Activated CD4-positive, CD25-positive, alpha-beta regulatory T cell treated with anti-CD3 and anti-CD28 coated beads, Interleukin-2, amount 50 U/mL, for 24 hours (primary cell): ENCODE measurements at places on chromosomes 5 and 9.
A peak's percentile ranks its signal among the peaks of the same experiment; 100 is the strongest.

GRCh38 chr5:82817897-82818676, 259.1 kb downstream of the TMEM167A start:
- ATAC-seq: no peak

DNA sequence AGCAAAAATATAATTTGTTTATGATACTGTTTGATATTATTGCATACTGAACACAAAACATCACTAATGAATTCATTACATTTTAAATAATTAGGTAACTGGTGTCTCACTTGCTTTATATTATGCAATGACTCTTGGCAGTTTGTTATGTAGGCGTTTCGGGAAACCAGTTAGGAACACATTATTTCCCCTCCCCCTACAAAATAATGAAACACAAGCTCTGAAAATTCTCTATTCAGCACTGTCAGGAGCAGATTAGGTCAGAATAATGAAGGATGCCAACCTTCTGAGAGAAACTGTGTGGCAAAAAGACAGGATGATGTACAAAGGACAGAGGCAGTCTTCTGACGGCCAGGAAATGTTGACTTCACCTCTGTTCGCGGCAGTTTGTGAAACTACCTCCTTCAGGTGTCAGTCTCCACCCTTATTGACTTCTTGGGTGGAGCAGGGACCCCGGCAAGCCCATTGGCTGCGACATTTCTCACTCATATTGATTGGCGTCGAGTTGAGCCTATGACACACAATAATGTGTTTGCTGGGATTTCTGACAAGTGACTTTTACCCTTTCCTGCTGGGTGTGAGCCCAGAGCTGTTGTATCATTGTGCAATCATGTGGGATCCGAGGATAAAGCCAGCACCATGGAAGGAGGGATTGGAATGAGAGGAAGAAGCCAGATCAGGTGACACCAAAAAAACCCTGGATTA, 33.9 kb downstream of the SH3PXD2B start:
- ATAC-seq: no peak

- ATAC-seq: peak; percentile 65
Observed at GRCh38 chr5:109191153-109191558, 218.6 kb downstream of the PJA2 start.

- ATAC-seq: no peak
Observed at GRCh38 chr5:126521130-126521529, 73.9 kb downstream of the ALDH7A1 start.

DNA sequence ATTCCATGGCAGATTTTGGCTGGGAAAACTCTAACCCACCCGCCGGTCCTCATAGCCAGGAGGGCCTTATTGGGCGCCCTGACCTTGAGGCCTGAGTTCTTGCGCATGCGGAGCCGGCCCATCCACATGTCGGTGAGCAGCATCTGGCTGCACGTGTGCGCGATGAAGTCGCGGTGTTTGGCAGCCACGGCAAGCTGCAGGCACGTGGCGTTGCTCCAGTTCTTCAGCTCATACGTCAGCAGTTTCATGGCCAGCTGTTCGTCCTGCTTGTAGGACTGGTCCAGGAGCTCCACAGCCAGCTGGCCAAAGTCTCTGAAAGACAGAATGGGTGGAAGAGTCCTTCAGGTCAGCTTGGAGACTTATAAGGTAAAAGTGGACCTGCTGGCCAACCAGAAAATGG, 204.3 kb upstream of the KLF9 start:
- no peak for ATAC-seq

- no peak for ATAC-seq
Observed at GRCh38 chr5:91114658-91115057, 268.5 kb downstream of the ARRDC3 start.

DNA sequence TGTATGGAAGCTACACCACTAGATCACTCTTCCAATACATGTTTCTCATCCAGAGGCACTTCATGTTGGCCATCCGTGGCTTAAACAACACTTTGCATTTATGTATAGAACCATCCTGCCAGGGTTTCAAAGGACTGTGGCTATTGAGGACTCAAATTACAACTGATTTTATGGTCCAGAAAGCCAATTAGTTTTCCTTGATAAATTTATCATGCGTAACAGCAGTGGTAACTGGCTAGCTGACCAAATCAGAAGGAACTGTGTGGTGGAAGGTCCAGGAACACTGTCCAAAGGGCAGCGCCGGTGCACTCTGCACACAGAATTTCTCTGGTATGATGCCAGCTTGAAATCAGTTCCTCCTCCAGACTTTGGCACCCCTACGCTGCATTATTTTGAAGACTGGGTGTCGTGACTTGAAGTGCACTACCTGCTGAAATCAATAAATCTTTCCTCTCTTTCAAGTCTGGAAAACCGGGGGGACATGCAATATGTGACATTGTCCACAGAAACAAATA, 69.3 kb upstream of the TMEM252 start:
- ATAC-seq: no peak

DNA sequence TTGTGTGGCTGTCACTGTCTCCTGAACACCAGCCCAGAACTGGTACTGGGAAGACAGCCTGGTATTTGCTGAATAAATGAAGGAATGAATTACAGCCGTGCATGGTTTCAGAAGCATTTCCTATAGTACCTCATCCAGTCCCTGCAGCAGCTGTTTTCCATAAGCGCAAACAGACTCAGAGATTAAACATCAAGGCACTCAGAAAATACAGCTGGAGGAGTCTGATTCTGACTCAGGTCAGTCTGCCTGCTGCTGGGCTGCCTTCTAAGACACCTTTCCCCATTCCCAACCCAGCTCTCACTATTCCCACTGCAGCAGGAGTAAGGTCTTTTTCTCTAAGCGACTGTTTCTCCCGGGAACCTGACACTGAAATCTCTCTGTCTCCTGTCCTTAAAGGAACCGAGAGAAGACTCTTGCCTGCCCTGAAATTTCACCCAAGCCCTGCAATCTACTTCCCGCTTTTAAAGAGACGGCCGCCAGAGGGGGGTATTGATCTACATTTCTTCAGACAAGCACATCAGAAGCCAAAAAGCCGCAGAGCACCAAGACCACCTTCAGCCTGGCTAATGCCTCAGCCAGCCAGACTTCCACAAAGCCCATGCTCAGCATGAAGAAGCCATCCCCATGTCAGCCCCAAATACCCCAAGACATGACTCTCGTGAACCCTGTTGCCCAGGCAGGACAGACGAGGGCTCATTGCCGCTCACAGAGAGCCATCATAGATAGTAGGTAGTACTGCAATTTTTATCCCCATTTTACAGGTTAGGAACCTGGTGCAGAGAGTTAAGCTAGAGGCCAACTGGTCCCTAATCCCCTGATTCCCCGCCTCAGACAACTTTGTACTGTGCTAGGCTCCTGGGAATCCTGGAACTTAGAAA, 5.4 kb upstream of the FOXI1 start:
- no peak for ATAC-seq

DNA sequence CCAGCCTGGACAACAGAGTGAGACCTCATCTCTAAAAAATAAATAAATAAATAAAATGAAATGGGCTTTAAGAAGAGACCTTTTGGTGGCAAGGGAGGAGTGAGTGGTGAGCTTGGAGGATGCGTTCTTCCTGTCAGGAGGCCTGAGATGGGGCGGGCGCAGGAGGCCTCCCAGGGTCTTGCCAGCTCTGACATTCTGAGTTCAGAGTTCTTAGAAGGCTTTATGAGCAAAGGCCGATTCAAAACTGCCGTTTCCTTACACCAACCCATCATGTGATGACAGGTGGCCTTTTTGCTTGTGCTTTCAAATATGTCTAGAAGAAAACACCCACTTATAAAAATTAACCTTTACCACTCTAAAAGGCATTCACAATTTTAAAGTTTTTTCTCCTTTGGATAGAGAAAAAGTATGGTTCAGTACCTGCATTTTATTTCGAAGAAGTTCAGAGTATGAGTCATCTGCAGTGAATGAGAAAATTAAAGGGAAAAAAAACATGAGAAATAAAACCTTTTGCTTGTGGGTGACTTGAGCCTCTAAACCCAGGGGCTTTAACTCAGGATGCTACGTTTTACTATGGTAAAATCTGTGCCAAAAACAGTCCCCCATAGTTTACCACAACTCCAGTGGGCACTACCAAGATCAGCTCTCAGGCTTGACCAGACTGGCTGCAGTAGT, 157.4 kb upstream of the OTULINL start:
- ATAC-seq: peak; percentile 74

DNA sequence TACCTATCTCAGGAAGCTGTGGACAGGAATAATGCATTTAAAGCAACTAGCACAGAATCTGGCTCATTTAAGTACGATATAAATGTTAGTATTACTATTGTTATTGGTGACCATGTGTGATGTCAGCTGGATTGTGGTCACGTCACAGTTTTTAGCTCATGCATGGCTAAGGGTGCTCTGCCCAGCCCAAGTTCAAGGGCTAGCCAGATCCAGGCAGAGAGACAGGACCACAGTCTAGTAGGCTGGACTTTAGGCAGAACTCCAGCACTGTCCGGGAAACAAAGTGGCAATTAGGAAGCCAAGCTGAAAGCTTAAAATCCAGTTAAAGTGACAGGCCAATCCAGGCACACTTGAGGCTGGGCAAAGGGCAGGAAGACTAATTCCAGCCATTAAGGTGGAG, 273.6 kb downstream of the ADAMTSL1 start:
- no peak for ATAC-seq

GRCh38 chr5:69046375-69046957, 47.3 kb upstream of the SLC30A5 start:
- no peak for ATAC-seq

- no peak for ATAC-seq
Observed at GRCh38 chr5:52870448-52870847, 82.7 kb downstream of the ITGA1 start.

DNA sequence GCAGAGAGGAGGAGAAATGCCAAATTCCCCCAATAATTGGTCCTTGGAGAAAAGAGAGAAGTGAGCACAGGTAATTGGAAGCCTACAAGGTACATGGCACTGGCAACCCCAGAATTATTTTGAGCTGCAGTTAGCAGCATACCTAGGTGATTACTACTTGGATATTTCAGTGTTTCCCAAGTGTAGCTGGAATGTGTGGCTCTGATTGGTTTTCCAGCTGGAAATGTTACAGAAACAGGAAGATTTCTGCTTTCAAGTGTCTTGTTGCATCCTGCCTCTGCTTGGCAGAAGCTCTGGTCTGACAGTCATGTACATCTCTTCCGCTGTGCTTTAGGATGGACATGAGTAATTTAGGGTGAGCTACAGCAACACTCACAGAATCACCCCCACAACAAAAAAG, 262.1 kb downstream of the ENC1 start:
- ATAC-seq: no peak

- ATAC-seq: no peak
Observed at GRCh38 chr9:93041108-93041802, 17.2 kb upstream of the SUSD3 start.

DNA sequence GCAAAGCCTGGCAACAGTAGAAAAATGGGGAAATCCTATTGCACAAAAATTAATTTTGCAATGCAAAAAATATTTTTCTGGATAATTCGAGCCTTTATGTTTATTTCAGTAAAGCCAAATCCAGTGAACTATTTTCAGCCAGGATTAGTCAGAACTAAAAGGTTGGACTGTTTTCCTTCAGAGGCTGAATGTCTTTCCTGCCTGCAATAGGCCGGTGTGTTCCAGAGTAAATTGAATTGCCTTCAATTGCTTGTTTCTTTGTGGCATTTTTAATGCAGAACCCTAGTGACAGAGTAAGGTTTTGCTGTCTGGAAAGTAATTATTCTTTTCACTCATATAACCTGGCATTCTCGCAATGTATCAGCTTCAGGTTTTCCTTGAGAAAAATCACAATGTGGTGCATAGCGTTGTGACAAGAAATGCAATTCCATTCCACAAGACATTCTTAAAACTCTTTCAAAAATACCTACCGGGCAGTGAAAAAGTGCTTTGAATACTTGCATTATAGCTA, 183.7 kb downstream of the GLIS3 start:
- ATAC-seq: no peak

DNA sequence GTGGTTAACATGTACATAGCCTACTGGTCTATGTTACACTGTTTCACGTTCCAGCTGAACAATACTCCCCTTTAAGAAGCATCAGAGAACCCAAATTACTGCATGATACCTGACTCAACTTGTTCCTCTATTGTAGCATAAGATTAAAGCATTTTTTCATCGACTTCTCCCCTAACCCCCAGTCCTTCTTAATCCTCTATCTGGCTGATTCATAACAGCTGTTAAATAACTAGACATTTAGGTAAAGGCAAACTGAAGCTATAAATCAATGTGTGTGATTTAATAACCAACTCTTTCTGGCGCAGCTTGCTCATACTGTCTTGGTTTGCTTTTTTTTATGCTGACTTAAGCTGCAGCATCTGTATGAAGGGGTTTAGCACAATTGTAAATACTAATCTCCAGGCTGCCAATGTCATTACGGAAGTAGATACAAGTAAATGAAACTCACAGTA, 94.2 kb upstream of the MTAP start:
- ATAC-seq: no peak

- ATAC-seq: peak; percentile 62
Observed at GRCh38 chr5:137666461-137666850, 69.4 kb downstream of the KLHL3 start.

DNA sequence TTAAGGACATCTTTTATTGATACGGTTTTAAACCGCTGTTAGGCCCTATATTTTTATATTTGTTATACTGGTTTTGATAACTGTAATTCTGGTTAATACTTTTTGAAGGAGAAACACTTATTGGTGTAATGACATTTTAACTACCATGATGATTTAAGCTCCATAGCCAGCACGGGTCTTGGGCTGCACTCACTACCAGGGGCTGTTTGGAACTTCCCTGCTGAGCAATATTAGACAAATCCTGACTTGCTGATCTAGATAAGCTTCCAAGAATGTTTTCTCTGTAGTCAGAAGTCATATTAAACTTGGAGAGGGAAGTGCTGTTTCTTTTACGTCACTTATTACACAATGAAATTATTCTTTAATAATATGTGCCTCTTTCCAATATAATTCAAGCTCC, 540.0 kb upstream of the GRAMD2B start:
- no peak for ATAC-seq

DNA sequence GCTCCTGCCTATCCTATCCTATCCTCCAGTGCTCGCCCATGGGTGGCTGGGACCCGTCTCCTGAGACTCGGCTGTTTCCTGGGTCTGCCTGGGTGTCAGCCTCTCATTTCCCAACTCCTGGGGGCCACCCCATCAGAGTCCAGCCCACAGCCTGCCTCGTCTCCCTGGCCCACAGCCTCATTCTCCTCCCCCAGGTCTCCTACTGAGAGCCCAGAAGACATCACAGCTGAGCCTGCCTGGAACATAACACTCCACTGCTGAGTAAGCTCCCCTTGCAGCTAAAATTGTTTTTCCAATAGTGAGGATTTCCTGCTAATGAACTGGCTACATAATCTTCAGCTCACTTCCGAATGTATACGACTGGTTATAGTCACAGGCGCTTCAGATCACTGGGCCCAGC, 95.3 kb downstream of the TTLL11 start:
- ATAC-seq: no peak

- peak; percentile 72 for ATAC-seq
Observed at GRCh38 chr5:172820046-172820767, 13.8 kb upstream of the ERGIC1 start.

DNA sequence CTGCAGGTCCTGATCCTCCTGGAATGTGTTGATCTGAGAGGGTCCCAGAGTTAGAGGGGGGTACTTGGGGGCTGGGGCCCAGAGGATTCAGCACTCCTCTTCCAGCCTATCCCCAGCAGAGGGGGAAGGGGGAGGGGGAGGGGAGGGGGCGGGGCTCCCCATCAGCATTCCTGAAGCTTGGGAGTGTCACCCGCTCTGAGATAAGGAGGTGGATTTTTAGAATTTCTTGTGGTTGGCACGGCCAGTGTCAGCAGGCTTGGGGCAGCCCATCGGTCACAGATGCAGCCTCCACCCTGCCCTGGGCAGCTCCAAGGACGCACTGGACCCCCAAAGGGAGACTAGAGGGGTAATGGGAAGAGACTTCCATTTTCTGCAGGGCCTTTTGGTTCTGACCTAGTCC, 5.3 kb downstream of the FGF18 start:
- no peak for ATAC-seq
